GM12878 (cell line): ENCODE measurements at places on chromosomes 3 and 15. TPM values are rescaled to one million over a fixed set of nuclear protein-coding genes. Genes with fewer than 3 reads are reported as not detected.
A peak's percentile ranks its signal among the peaks of the same experiment; 100 is the strongest.

- no peak for DNase-seq
Measured at GRCh38 chr3:186464424-186465093, 79.6 kb downstream of the CRYGS start.

DNA sequence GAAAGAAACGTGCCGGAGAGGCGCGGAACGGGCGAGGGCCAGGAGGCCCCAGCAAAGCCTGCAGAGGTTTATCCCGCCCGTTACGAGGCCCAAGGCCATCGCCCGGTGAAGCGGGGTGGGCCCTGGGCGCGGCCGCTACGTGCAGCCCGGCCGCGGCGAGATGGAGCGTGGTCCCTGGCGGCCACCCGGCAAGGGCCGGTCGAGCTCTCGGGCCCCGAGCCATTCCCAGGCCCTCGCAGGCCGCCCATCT is 1.1 kb downstream of the PKM start:
- no peak for DNase-seq

DNA sequence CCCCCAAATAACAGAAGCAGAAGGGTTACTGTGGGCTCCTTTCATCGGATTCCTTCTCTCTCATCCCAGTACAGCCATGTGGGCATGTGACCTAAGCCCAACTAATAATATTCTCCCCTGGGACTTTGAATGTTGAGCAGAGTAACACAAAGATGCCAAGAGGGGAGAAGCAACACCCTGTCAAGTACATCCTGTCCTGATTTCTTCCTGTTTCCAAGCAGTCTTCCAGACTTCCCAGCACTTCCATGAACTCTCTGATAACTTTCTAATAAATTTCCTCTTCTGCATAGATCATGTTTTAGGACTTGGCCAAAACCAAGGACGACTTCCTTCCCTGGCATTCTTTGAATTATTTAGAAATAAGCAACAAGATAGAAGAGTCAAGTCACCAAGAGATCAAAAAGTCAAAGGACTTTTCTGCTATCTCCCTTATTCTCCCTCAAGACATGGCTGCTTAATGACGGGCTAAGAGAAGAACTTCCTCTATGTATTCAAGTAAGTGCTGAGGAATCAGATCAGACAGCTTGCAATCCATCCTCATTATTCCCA is 37.9 kb downstream of the CRYGS start:
- DNase-seq: no peak

- DNase-seq: no peak
Measured at GRCh38 chr3:132538072-132538471, 59.0 kb upstream of the ACKR4 start.

- peak; percentile 9 for DNase-seq
Measured at GRCh38 chr3:115099986-115100571, 47.0 kb downstream of the ZBTB20 start.

DNA sequence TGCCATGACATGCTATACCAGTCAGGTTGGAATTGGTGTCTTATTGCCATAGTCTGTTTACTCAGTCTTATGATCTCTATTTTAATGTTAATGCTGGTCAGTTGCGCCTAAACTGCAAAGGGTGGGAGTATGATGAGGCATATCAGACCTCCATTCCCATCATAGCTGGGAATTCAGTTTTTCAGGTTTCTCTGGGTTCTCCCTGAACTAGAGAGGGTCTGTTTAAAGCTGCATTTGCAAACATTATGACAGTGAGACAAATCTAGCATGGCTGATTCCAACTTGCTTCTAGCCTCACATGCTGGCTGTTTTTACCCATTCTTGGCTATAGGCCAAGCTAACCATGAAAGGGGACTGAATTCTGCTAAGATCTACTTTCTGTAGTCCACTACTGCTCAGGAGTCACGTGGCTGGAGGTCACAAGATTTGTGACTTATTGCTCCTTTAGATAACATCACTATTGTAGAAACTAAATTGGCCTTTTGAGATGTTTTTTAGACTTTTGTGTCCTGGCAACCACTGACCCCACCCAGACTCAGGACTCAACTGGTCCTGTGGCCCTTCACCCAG is 96.5 kb downstream of the TGFBR2 start:
- no peak for DNase-seq

DNA sequence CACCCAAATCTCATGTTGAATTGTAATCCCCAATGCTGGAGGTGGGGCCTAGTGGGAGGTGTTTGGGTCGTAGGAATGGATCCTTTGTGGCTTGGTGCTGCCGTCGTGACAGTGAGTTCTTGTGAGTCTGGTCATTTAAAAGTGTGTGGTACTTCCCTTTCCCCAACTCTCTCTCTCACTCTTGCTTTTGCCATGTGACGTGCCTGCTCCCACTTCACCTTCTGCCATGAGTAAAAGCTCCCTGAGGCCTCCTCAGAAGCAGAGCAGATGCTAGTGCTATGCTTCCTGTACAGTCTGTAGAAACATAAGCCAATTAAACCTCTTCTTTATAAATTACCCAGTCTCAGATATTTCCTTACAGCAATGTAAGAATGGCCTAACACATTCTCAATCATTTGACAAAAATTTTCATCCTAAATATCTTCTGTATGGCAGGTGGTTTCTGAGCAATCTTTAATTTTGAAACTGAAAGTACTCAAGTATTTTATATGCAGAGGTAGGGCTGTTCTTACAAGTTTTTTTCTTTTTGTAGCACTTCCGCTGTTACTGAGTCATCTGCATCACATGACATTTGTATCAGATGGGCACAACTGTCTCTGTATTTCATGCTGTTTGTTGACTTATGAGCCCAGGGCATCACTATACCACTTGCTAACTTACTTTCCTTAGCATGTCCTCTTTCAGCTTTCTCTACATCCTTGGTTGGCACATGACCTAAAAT is 8.8 kb downstream of the RPL39L start:
- DNase-seq: no peak

DNA sequence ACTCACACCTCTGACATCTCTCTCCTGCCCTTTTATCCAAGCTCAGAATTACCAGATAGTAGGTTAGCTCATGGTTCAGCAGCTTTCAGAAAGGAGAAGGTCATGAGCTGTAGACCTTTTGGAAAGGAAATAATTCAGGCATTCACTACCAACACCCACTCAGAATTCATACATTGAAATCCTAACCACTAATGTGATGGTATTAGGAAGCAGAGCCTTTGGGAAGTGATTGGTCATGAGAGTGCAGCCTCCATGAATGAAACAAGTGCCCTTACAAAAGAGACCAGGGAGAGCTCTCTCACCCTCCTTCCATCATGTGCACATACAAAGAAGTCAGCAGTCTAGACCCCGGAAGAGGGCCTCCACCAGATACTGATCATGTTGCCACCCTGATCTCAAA is 315.8 kb upstream of the CCDC54 start:
- DNase-seq: no peak

DNA sequence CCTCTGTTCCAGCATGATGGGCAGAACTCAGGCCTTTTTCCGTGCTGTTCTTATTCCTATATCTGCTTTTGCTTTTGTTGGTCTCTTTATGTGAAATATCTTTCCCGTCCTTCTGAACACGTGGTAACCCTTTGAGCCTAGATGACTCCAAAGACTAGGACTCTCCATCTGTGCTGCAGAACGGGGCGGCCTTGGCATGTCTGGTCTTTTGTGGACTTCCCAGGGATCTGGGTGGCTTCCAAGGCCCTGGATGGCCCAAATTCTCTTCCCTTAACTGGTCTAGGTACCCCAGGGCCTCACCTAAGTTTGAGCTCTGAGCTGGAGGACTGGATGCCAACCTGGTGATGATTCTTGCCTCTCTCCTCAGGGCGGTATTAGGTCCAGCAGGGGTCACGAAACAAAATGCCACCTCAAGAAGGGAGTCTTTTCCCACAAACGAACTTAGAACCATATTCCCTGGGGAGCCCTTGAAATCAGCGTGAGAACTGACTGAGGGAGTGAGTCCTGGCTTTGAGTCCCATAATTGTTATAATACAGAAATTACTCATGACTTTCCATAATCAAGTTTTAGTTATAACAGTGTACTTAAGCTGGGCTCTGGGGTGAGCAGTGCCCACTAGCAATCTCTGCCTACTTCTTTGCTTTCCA is 13.8 kb downstream of the TLNRD1 start:
- DNase-seq: no peak

GRCh38 chr15:72911626-72912025 is 128.1 kb upstream of the ADPGK start:
- DNase-seq: no peak

DNA sequence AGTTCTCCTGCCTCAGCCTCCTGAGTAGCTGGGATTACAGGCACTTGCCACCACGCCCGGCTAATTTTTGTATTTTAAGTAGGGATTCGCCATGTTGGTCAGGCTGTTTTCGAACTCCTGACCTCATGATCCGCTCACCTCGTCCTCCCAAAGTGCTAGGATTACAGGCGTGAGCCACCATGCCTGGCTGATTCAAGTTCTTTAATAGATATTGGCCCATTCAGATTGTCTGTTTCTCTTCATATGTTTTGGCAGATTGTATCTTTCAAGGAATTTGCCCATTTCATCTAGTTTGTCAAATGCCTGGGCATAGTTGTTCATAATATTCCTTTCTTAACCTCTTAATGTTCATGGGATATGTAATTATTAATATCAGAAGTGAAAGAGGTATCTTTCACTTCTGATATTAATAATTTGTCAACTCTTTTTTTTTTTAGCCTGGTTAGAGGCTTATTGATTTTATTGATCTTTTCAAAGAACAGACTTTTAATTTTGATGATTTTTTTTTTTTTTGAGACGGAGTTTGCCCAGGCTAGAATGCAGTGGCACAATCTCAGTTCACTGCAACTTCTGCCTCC is 40.2 kb upstream of the ZFAND6 start:
- no peak for DNase-seq

GRCh38 chr3:112569265-112569664 is 7.4 kb downstream of the SLC35A5 start:
- no peak for DNase-seq

DNA sequence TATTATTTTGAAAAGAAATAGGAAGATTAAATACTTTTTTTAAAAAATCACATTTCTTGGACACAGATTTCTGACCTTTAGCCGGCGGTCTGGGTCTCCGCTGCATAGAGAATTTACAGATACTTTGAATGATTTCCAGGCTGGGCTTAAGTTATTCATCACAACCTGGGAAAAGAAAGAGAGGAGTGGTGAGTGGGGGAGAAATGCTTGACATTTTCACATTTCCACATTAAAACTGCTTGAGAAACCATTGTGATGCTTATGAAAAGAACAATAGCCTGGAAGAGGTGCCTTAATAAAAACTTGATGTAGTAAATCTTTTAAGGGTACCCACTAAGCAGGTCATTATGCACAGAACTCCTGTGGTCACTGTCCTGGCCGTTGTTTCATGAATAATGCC is 166.8 kb upstream of the MRPL3 start:
- no peak for DNase-seq

DNA sequence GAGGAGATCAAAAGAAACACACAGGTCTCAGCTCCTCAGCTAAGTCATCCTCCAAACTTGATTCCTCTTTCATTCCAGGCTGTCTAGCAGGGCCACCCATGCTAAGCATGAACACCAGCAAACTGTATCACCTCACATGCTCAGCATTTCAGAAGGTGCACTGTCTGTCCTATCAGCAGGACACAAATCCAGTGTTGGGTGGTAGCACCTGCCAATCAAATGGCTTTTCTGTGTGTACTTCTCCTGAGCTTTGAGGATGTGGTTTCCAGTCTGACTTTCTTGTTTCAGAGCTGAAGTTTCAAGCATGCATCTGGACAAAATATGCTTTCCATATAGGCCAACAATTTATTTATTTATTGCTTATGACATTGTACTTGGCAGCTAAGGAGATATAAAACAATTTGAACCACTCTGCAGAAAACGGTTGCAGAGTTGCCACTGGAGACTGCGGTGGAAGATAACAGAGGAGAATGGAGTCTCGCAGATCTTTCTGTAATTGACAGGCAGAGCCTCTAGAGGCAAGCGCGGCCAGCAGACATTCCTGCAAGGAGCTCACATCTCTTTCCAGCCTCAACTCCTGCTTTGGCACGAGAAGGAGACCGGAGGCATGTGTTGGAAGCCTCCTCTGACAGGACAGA is 167.1 kb upstream of the WNT5A start:
- DNase-seq: peak; percentile 73

DNA sequence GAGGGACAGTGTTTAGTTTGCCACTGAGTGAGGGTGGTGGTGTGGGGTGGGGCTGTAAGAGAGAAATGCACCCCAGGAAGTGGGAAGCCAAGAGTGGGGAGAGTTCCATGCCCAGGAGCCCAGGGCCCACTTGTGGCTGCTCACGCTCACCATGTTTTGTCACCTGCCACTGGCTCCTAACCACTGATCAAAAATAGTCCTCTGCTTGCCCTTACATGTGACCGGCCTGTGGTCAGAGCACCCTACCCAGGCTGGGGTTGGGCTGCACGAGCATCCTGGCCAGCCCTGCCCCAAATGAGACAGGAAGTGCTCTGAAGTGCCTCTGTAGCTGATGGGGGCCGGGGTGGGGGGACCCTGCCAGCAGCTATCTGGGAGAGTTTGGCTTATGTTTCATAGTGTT is 216.3 kb downstream of the RPLP1 start:
- DNase-seq: peak; percentile 82

DNA sequence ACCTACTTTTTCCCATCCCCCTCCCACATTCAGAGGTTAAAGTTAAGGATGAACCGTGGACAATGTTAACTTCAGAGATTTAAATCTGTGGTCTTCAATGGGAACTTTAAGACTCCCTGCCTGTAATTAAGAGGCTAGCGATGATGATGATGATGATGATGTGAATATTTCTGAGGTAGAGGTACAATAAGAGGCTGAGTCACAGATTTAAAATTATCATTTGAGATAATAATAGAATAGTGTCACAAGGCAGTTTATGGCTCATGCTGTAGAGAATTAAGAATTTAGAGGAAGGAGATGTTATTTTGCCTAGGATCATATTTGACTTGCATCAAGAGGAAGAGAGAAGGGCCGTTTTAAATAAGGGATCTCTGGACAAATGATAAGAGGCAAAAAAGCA is 146.2 kb downstream of the BBX start:
- no peak for DNase-seq

- no peak for DNase-seq
Measured at GRCh38 chr3:131701153-131701770, 198.5 kb upstream of the MRPL3 start.

DOCK3 gene
- 0.03 TPM in 1 of 2 replicates, not detected in the other for total RNA-seq

CELF6 gene
- 0.24 TPM in 1 of 2 replicates, not detected in the other for total RNA-seq

STRA6 gene
- 9.7 and 10.0 TPM in 2 replicates for total RNA-seq

SI gene
- not detected in 2 replicates for total RNA-seq

CCR8 gene
- total RNA-seq: 14.4 and 16.9 TPM in 2 replicates

SEMA7A gene
- 112 and 114 TPM in 2 replicates for total RNA-seq

LNP1 gene
- total RNA-seq: 2.4 and 2.5 TPM in 2 replicates

UBR1 gene
- 17.2 and 20.6 TPM in 2 replicates for total RNA-seq

GPR160 gene
- total RNA-seq: 21.7 and 24.6 TPM in 2 replicates
